ENCODE measurements at places on chromosomes 7 and 10. TPM values are rescaled to one million over a fixed set of nuclear protein-coding genes. Genes with fewer than 3 reads are reported as not detected.

The UNC5B gene
- total RNA-seq = 0.87 TPM

The PRKG1 gene
- total RNA-seq = not detected

The ADARB2 gene
- total RNA-seq = not detected

The ST8SIA6 gene
- 0.13 TPM for total RNA-seq

The GPR15LG gene
- total RNA-seq = not detected

The C10orf105 gene
- total RNA-seq = not detected

The LIPJ gene
- not detected for total RNA-seq

The KCNMA1 gene
- total RNA-seq = 75.8 TPM

The WNT2 gene
- total RNA-seq = not detected

The NPSR1 gene
- total RNA-seq = not detected
